ENCODE measurements at places on chromosomes 2 and 18. TPM values are rescaled to one million over a fixed set of nuclear protein-coding genes. Genes with fewer than 3 reads are reported as not detected.

DNA sequence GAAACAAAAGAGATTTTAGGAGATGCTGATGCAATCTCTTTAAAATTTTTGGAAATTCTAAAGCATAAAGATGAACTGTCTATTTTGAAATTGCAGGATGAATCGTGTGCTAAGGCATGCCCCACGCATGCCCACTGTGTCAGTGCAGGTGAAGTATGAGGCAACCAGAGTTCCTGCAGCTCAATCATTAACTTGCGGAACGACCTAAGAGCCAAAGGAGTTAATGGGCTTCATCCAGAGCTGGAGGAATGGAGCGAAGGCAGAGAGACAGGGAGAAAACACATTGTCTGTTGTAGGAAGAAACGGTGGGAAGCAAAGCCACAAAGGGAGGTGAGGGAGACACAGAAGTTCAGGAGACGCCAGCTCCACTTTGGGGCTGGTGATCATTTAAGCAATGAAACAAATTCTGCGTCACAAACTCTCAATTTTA lies 265.2 kb downstream of the CCDC85A start:
- DNase-seq: no peak

Gene IL1B
- 0.26 TPM for total RNA-seq

DNA sequence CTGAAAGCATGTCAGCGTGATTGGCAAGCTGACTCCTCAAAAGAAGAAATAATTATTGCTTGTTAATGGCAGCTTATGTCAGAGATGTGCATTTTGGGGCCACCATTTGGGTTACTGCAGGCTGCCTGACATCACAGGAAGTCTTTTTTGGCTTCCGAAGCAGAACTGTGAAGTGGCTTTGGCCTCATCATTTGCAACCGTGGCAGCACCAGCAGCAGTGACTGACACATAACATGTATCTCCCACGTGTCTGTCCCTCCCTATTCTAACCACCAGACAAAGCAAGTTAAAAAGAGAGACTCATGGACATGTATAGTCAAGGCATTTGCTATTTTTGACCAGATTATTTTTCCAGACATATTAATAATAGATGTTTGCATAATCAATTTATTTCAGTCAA lies 488.7 kb upstream of the ACVR2A start:
- no peak for DNase-seq

Gene REG3A
- not detected for total RNA-seq

- DNase-seq: no peak
Observed at GRCh38 chr18:77369644-77370043, 120.0 kb downstream of the GALR1 start.

Gene NYAP2
- not detected for total RNA-seq

Gene ALK
- total RNA-seq: under 0.01 TPM

Gene KCNK3
- 0.26 TPM for total RNA-seq

DNA sequence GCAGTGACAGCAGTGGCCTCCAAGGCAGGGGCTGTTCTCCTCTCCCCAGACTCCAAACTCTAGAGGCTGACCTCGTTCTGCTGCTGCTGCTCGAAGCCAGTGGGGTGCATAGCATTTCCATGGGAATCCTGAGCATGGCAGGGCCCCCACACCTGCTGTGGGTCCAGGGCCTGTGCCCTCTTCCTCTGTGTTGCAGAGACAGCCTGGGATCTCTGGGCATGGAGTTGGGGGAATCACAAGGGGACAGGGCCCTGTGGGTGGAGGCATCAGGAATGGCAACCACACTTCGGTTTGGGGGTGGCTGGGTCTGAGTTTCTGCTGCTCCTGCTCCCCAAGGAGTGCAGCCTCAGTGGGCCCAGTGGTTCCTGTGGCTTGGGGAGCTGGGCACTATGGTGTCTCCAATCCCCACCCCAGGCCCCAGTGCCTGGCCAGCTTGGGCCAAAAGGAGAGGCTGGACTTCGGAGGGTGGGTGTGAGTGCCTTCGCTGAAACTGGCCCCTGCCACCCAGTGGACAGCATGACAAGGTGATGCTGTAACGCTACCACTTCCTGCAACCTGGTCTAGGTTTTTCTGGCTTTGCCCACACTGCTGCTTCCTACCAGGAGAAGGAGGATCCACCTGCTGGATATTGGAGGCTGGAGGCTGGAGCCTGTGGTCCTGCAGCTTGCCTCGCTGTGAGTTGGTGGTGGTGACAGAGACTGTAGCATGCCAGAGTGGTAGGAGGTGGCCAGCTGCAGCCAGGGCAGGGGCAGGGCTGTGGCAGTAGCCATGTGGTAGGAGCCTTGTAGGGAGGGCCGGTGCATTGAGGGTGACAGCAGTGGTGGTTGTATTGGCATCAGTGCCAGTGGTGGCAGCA lies 56.6 kb downstream of the SOWAHC start:
- DNase-seq: no peak

DNA sequence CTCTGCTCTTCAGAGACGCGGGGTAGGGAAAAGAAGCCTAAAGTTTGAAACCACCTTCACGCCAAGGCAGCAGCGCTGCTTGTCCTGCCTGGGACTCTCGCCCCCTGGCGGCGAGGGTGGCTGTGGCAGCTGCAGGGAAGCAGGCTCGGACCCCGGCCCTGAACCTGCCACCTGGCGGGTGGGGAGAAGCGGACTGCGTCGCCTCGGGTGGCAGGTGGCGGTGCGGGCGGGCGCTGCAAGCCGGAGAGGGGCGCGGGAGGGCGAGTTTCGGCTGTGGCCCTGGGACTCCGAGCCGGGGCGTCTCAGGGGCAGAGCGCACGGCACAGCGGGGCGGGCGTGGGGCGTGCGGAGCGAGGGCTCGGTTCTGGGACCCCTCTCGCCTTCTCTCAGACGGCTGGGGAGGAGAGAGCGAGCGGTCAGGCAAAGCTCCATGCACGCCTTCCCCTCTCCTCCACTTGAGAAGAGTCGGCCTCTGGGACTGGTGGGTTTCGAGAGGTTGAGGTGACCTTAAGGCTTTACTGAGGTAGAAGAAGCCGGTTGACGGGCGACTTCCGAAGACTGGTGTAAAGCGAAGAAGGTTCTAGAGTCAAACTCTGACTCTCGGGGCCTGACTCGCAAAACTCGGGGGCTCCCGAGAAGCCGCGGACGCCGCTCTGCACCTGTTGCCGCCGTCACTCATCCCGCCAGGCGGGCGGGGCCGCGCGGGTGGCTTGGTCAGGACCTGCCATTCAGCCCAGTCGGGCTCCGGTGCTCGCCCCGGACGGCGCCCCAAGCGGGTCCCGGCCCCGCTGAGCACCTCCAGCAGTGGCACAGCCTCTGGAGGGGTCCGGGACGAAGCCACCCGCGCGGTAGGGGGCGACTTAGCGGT lies 1.1 kb upstream of the BOLL start:
- DNase-seq: no peak

DNA sequence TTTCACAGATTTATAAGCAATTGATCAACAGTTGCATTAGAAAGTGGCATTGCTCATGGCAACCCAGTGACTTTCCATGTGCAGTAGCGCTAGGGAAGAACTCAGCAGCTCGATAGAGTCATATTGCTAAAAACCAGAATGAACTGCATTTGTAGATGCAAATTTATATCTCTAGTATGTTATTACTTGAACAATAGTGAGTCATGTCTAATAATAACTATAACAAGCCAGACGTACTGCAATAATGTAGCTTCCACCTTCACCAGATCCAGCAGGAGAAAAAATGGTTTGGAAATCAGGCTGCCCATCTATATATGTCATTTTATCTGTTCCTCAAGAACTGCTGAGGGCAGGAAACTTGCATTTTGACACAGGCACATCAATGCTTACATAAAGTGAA lies 66.5 kb upstream of the FIGN start:
- DNase-seq: no peak

- no peak for DNase-seq
Observed at GRCh38 chr18:4734903-4735302, 279.8 kb upstream of the DLGAP1 start.

- DNase-seq: no peak
Observed at GRCh38 chr2:16000642-16001041, 60.3 kb downstream of the MYCN start.

GRCh38 chr2:105406221-105406620 lies 7.4 kb upstream of the FHL2 start:
- DNase-seq: no peak

- DNase-seq: no peak
Observed at GRCh38 chr2:203873921-203874631, 6.5 kb downstream of the CTLA4 start.

- DNase-seq: no peak
Observed at GRCh38 chr2:136393514-136393913, 275.6 kb upstream of the CXCR4 start.

DNA sequence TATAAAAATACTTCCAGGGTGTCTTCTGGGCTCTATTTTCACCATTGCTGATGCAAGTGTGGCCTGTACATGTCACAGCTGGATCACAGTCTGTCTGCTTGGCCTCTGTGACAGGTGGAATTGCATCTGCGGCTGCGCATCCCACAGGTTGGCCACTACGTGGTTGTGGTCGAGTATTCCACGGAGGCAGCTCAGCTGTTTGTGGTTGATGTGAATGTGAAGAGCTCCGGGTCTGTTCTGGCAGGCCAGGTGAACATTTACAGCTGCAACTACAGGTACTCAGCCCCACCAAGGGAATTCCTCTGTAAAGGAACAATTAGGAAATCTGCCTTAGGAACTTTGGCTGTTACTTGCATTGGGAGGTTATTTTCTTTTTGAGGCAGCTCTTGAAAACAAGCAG lies 144.5 kb downstream of the LAMA3 start:
- DNase-seq: no peak

Gene MC5R
- total RNA-seq: not detected

GRCh38 chr2:21326152-21326551 lies 202.4 kb downstream of the TDRD15 start:
- no peak for DNase-seq

DNA sequence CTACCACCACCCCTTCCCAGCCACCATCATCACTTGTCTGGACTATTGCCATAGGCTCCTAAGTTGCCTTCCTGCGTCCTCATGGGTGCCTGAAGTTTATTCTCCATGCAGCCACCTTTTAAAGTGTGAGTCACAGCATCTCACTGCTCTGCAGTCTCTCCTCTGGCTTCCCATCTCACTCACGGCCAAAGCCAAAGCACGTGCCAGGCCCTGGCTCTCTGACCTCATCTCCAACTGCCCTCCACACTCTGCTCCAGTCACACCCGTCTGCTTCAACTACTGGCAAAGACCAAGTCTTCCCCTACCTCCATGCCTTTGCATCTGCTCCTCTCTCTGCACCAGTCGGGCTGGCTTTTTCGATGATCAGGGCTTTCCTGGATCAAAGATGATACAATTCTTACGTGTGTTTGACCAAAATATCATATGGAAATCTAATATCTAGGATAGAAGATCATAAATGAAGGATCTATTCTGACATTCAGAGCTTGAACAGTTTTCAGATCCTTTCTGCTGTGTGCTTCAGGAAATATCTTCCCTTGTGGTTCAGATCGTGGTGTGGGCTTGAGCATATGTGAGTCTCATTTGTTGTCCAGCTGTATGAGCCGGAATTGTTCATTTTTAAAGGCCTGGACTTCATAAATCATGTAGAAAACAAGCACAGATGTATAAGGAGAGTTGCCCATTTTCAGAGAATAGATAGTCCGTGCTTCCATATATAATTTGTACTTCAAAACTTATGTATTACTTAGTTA lies 175.6 kb downstream of the PRKCE start:
- DNase-seq: peak; percentile 79

DNA sequence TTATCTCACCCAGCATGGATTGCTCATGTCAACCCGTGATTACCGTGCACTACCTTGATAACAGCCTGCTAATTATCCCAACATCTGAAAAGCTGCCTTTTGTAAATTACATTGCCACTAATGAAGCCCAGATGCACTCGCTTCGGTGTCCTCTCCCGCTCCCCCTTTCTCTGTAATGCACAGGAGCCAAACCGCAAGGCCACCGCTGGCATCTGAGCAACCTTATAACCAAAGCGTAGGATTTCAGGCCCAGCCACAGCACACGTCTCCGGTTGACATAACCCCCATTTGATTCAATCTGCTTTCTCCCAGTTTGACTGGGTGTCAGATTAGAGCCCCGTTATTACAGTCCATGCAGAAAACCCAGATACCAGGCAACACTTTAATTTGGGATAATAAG lies 341.2 kb downstream of the ALK start:
- DNase-seq: no peak

GRCh38 chr2:127046579-127046978 lies 60.4 kb downstream of the BIN1 start:
- DNase-seq: no peak

- DNase-seq: no peak
Observed at GRCh38 chr18:10490401-10491165, 35.2 kb upstream of the NAPG start.

Gene THAP4
- total RNA-seq: 47.7 TPM

- peak; percentile 32 for DNase-seq
Observed at GRCh38 chr2:159903443-159904126, 105.6 kb upstream of the CD302 start.

Gene NR4A2
- 0.17 TPM for total RNA-seq

Gene HOXD3
- not detected for total RNA-seq

GRCh38 chr2:63805412-63805811 lies 36.3 kb upstream of the UGP2 start:
- no peak for DNase-seq

Gene DLGAP1
- total RNA-seq: 0.51 TPM

Gene C2orf66
- 0.26 TPM for total RNA-seq

DNA sequence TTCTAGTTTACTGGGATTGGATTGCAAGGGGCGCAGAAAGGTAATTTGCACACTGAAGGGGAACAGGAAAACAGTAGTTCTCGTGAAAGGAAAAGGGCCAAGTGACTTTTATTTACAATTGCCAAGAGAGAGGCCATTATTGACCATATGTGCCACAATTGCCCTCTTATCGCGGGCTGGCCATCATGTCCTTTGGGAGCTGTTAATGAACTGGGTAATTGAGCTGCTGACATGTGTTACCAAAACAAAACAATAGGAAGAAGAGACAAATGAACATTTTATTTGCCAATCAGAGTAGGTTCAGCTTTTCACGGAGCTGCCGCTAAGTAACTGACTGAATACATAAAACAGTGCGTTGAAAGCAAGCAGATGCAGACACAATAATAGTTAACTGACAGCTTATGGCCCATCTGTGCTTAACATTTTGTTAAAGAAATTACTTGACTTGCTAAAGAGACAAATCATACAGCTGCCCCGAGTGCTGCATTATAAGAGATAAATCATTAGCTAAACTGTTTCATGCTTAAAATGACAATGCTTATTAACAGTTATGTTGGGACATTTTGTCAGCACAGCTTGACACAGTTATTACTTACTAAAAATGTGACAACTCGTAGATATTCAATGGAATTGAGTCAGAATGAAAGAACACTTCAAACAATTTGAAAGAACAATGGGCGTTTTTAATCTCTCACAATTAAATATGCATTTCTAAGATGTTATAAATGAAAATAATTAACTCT lies 57.5 kb downstream of the PAX3 start:
- DNase-seq: no peak

- no peak for DNase-seq
Observed at GRCh38 chr2:47254464-47254863, 99.4 kb upstream of the STPG4 start.

- DNase-seq: no peak
Observed at GRCh38 chr2:138979131-138979785, 199.1 kb upstream of the NXPH2 start.

Measured in fibroblast of lung (primary cell).